Activated CD8-positive, alpha-beta memory T cell treated with anti-CD3 and anti-CD28 coated beads, Interleukin-2, amount 50 U/mL, for 4 hours (primary cell): ENCODE measurements at places on chromosomes 4 and X.

DNA sequence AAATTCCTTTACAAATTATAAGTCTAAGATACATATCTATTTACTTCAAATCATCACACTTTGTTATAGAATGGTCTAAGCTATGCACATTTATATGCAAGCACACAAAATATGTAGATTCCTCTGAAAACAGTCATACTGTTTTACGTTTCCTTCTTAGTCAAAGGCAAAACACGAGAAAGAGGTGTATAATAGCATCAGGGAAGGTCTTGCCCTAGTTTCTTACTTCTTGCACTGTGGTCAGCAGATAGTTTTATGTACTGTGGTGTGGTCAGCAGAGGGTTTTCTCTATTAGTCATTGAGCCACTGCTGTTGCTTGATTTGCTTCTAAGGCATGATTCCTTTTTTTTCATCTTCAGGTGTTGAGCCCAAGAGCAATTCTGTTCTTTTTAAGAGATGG lies 117.7 kb downstream of the ADAM29 start:
- DNase-seq = no peak

GRCh38 chr4:181792641-181793040 lies 450.6 kb upstream of the TENM3 start:
- no peak for DNase-seq

DNA sequence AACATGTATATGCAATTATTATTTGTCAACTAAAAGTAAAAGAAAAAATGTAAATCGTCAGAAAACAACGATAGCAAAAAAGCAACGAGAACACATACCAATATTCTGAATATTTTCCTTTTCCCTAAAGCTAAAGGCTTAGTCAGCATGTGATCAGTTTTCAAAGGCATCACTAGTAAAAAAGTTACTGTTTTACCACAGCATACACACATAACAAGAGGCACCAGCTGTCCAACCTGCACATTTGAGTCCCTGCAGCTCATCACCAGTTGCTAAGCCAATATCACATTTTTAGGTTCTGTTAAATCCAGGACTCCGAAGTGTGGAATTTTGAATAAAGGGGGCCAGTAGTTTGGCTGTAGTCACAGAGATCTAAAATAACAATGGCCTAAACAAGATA lies 203.8 kb downstream of the ADGRA3 start:
- DNase-seq = no peak

DNA sequence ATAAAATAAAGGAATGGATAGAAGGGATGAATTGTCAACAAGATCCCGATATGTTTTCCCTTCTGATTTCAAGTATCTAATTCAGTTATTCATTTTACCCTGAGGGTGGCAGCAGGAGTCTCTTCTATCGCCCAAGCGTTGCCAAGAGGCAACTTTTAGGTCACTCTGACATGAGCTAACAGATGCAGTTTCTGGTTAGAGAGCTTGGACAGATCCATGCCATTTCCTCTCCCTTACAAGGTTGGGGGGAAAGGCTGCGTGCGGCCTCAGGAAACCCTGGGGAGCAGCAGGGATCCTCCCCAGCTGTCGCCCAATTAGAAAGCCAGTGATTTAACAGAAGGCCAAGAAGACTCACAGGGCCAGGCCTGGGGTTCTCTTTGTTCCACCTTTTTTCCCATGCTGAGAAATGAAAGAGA lies 35.3 kb upstream of the WAS start:
- peak; percentile 28 for DNase-seq

GRCh38 chrX:133085785-133086184 lies 11.1 kb downstream of the USP26 start:
- DNase-seq = no peak

DNA sequence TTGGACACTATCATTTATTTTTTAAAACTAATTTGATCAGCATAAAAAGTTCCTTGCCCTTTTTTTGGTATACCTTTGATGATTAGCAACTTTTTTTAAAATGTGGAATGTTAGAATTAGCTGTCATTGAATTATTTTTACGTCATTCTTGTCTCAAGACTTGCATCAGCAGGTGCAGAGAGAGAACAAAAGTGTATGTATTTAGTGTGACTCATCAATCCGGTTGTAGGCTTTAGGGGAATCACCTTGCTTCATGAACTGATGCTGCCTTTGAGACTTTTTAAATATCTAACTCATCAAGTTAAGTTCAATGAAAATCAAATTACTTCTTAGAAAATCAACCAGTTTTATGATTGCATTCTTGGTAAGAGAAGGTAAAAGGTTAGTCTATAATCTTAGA lies 125.1 kb downstream of the ARX start:
- DNase-seq = no peak

DNA sequence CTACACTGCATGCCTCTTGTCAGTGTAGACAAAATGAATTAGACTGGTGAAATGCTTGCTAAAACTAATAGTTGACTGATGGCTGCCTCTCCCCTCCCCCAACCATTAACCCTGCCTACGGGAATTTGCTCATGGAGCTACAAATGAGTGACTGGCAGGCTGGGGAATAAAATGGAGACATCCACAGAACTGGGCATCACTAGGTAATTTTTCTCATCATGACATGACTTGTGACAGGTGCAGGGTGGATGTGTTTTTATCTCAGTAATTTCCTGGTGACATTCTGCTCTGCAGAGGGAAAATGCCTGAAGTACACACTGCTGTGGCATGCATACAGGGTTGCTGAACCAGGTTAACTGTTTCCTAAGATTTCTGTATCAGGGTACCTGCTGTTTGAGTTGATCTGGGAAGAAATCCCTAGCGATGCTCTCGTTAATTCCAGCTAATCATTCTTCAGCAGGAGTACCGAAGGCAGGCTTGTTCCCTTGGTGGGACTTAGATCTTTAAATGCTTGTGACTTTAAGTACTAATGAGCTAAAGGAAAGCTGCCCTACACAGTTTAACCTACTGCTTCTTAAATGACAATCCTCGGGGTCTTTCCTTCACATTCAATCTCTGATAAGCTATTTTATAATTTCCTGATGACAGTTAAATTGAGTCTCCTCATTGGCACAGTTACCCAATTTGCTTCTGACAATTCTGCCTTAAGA lies 376.3 kb upstream of the LCORL start:
- DNase-seq = no peak

- no peak for DNase-seq
These were observed 51.5 kb upstream of the ARHGAP24 start for GRCh38 chr4:85423431-85423830.

DNA sequence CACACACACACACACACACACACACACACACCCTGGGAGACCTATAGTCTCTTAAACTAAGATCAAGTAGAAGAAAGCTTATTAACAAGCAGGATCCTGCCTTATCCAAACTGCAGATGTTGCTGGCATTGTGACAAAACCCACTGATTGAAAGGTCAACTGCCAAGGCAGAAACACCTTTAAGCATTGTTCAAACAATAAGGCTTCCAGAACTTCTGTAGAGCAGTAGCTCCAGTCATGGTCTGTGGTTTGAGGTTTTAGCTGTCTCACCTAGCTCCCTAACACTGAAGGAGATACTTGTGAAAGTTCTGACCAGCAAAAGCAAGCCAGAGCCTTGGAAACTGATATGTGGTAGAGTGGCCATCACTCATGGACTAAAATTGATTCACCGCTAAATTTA lies 59.8 kb downstream of the PTCHD1 start:
- no peak for DNase-seq
